CD4-positive, alpha-beta T cell (primary cell): ENCODE measurements at places on chromosomes 2 and 18.
A peak's percentile ranks its signal among the peaks of the same experiment; 100 is the strongest.

GRCh38 chr2:30679426-30680088 lies 127.7 kb downstream of the CAPN13 start:
- H3K27ac ChIP-seq = no peak overlapping the region
- H3K36me3 ChIP-seq = no peaks in the 10 kb centered on the region
- DNase-seq = no peak
- no peaks in the 10 kb centered on the region for H3K27me3 ChIP-seq

DNA sequence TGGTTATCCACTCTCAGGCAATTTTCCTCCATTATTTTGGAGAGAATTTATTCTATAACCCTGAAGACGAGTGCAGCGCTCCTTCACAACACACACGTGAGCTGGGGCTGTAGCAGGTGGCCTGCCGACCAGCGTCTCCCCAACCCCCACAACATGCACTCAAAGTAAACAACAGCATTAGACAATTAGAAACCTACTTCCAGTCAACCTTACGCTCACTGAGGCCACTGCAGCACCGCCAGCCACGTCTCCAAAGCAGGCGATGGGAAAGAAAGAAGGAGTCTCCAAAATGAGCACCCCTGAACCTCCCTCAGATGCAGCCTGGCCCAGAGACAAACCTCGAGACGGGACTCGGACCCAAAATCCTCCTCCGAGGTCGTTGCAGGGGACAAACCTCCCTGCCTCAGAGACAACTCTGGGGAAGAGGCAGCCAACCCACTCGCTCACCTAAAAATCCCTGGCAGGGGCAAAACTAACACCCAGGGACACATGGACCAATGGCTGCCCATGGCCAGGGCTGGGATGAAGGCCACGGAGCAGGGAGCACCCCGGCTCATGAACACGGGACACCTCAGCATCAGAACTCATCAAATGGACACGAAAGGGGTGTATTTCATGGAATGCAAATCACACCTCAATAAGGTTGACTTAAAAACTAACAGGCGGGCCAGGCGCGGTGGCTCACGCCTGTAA lies 2.6 kb downstream of the SLC66A2 start:
- H3K4me1 ChIP-seq = peaks cover 56% of the 10 kb centered on the region
- H3K36me3 ChIP-seq = peaks cover 3% of the 10 kb centered on the region
- no peak overlapping the region for H3K27ac ChIP-seq
- no peaks in the 10 kb centered on the region for H3K27me3 ChIP-seq
- no peak for DNase-seq

- H3K36me3 ChIP-seq = no peaks in the 10 kb centered on the region
- no peak overlapping the region for H3K27ac ChIP-seq
- no peaks in the 10 kb centered on the region for H3K4me1 ChIP-seq
- no peak for DNase-seq
- H3K27me3 ChIP-seq = no peaks in the 10 kb centered on the region
- H3K4me3 ChIP-seq = no peak overlapping the region
Observed at GRCh38 chr2:220279840-220280239, 652.4 kb downstream of the SLC4A3 start.

DNA sequence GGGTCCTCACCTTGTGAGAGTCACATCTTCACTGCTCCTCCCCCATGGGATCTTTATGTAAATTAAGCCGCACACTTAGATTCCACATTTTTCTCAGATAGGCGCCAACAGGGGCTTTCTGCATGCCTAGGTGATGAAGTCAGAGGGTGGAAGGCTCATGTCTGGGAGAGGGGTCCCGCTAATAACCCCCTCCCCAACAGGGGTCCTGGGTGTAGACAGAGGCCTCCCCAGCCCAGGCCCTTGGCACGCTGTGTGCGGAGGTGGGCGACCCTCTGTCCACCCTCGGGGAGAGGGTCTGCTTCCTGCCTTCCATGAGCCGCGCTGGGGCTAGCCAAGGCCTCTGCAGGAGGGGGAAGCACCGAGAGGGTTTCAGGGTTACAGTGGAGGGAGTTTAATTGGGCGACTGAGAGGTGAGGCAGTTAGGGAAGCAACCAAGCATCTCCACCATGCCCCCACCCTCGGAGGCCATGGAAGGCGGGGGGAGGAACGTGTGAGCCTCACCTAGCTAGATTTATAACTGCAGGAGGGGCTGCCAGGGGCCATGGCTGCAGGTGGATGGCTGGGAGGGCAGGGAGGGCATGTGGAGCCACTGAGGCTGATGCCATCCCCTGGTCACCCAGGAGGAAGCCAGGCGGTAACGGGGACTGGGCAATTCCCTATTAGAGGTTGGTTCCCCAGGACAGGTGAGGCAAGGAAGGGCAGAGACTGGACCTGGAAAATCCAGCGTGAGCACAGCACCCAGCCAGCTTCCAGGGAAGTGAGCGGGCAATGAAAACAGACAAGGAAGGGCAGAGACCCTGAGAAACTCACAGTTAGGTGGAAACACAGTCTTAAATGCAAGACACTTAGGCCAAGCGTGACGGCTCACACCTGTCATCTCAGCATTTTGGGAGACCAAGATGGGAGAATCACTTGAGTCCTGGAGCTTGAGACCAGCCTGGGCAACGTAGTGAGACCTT lies 7.7 kb upstream of the PXDN start:
- no peak for DNase-seq
- no peaks in the 10 kb centered on the region for H3K36me3 ChIP-seq
- no peak overlapping the region for H3K27ac ChIP-seq

GRCh38 chr18:37450434-37451132 lies 115.0 kb downstream of the CELF4 start:
- no peak overlapping the region for H3K27ac ChIP-seq
- H3K27me3 ChIP-seq = no peaks in the 10 kb centered on the region
- no peaks in the 10 kb centered on the region for H3K36me3 ChIP-seq
- H3K4me1 ChIP-seq = no peaks in the 10 kb centered on the region
- H3K4me3 ChIP-seq = no peak overlapping the region
- DNase-seq = no peak

DNA sequence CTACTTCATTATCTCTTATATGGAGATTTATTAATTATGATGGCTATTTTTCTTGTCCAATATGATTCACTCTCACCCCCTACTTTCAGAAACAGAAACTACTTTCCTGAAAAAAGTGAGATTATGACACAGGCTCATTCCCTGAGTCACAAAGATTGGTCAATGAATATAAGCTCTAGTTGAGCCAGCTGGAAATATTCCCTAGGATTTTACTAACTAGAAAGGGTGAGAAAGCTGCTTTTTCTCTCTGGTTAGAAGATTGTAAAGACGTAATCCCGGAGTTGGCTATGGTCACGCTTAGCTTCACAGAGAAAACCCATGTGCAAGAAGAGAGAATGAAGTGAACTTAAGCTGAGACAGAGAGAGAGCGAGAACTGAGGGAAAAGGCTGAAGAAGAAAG lies 223.7 kb upstream of the SMAD7 start:
- H3K27ac ChIP-seq = no peak overlapping the region
- no peaks in the 10 kb centered on the region for H3K27me3 ChIP-seq
- no peaks in the 10 kb centered on the region for H3K4me1 ChIP-seq
- DNase-seq = no peak
- H3K36me3 ChIP-seq = no peaks in the 10 kb centered on the region

- no peak for DNase-seq
- no peaks in the 10 kb centered on the region for H3K36me3 ChIP-seq
- H3K4me3 ChIP-seq = no peak overlapping the region
- H3K27ac ChIP-seq = no peak overlapping the region
- H3K4me1 ChIP-seq = no peaks in the 10 kb centered on the region
Observed at GRCh38 chr2:191580581-191580980, 97.4 kb upstream of the NABP1 start.

GRCh38 chr2:182300608-182301007 lies 126.2 kb downstream of the PDE1A start:
- no peaks in the 10 kb centered on the region for H3K27me3 ChIP-seq
- H3K36me3 ChIP-seq = no peaks in the 10 kb centered on the region
- no peaks in the 10 kb centered on the region for H3K4me1 ChIP-seq

DNA sequence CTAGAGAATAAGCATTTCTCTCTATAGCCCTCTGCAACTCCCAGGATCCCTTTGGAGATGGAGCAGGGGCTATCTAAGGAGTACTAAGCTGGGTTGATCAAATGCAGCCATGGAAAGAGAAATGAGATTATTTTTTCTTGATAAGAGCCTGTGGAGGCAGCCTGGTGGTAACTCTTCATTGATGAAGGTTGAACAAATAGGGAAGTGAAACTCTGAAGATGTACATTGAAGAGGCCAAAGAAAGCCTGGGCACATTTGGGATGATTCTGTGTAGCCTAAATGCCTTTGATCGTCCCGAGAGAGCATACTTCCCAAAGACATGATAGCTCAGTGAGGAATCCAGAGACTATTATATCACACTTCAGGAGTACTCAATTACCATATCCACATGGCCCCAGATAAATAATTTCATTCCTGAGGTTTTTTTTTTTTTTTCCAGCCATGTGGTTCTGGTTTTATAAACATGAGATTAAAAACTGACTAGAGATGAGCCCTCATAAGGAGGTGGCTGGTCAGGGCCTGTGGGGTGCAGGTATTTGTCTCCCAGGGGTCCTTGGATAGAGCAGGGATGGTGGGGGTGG lies 192.5 kb downstream of the TPGS2 start:
- no peak overlapping the region for H3K4me3 ChIP-seq
- no peak for DNase-seq
- H3K27ac ChIP-seq = no peak overlapping the region
- H3K4me1 ChIP-seq = no peaks in the 10 kb centered on the region
- no peaks in the 10 kb centered on the region for H3K27me3 ChIP-seq

GRCh38 chr2:79721966-79722365 lies 209.1 kb downstream of the CTNNA2 start:
- no peak overlapping the region for H3K4me3 ChIP-seq
- H3K27me3 ChIP-seq = no peaks in the 10 kb centered on the region
- H3K4me1 ChIP-seq = no peaks in the 10 kb centered on the region
- H3K27ac ChIP-seq = no peak overlapping the region

DNA sequence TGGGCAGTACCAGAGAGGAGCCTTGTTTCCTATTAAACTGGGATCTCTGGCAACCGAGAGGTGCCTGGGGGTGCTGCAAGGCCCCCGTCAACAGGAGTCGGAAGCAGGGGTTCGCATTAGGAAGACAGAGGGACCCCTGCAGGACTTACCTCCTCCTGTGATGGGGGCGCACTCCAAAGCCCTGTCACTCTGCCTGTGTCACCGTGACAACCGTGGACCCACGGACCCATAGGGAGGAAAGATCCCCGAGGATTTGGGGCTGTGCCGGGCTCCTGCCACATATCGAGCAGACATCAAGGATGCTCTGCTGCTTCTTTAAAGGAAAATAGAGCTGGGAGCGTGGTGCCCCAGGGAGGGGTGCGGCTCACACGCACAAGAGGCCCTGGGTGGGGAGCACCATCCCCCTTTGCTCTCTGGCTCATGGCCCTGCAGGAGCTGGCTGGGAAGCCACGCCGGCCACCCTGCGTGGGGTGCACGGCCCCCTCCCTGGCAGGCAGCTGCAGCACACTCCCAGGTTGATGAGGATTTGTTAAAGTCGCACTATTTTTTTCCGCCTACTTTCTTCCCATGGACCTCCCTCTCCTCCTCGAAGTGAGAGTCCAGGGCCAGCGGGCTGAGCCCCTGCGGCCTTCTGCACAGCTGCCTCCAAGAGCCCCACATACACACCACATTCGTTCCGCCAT lies 167.5 kb downstream of the TWIST2 start:
- H3K4me3 ChIP-seq = no peak overlapping the region
- no peaks in the 10 kb centered on the region for H3K36me3 ChIP-seq
- H3K27me3 ChIP-seq = peaks cover 10% of the 10 kb centered on the region
- no peaks in the 10 kb centered on the region for H3K4me1 ChIP-seq
- no peak overlapping the region for H3K27ac ChIP-seq

- DNase-seq = no peak
- no peaks in the 10 kb centered on the region for H3K4me1 ChIP-seq
- peaks cover 81% of the 10 kb centered on the region for H3K36me3 ChIP-seq
Observed at GRCh38 chr2:55555977-55556376, 36.5 kb downstream of the CFAP36 start.

DNA sequence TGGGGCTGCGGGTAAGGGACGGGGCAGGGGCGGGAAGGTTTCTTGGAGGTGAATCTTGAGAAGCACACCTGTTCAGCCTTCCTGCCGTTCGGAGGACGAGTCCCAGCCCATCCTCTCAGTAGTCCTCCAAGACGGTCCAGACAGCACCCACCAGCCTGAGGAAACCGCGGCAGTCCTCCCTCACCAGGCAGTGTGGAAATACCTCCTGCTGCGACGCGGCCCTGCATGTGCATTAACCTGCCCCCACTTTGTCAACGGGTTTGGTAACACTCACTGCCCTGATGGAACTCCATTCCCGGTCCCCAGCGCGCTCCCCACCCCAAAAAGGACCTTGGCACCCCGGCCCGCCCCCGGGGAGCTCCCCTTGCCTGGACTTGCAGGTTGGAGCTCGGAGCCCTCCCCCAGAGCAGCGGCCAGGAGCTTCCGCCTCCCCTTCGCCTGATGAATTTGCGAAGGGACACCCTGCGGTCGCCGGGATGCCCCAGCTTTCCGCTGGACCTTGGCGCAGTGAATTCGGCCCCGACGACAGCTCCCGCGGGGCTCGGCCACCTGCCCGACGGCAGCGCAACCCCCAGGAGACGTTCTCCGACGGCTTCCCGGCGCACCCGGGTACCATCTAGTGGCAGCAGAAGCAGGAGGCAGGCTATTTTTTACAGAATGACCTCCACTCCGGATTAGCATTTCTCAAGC lies 31.5 kb downstream of the ACVR1C start:
- H3K4me1 ChIP-seq = peaks cover 6% of the 10 kb centered on the region
- peaks cover 5% of the 10 kb centered on the region for H3K27me3 ChIP-seq
- H3K4me3 ChIP-seq = peak overlapping the region; percentile 45
- DNase-seq = peak; percentile 54
- no peak overlapping the region for H3K27ac ChIP-seq
- H3K36me3 ChIP-seq = no peaks in the 10 kb centered on the region

GRCh38 chr2:138707392-138708074 lies 72.7 kb downstream of the NXPH2 start:
- no peaks in the 10 kb centered on the region for H3K27me3 ChIP-seq
- H3K4me1 ChIP-seq = no peaks in the 10 kb centered on the region
- DNase-seq = no peak

DNA sequence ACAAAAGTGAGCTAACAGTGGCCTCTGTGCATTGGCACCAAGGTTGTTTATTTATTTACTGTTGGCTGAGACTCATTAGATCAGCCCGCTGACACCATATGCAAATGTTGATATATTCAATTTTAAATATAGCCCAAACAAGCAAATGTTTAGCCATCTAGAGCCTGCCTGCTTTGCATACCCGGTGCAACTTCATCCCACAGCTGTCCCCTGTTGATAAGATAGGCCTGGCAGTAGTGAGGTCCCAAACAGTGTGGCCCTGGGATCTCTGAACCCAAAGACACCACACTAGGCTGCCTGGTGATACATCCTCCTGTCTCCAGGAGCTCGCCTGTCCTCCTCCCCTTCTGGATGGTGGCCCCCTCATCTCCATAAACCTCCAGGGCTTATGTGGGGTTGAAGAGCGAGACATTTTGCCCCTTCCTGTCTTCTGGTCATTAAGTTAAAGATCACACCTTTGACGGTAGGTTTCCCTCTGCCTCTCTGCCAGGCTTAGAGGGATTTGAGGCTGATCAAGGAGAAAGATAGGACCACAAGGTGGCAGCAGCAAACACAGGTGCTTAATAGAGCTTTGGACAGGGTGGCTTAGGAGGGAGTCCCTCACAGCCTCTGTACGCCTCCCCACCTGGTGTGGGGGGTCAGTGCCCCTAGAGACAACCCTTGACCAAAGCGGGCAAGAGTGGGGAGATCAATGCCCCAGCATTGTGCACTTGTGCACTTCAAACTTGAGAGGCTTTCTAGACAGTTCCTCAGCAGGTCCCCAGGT lies 23.7 kb upstream of the MYO5B start:
- no peaks in the 10 kb centered on the region for H3K36me3 ChIP-seq
- no peak overlapping the region for H3K4me3 ChIP-seq
- H3K27ac ChIP-seq = no peak overlapping the region
- DNase-seq = peak; percentile 4
- H3K27me3 ChIP-seq = peaks cover 6% of the 10 kb centered on the region

GRCh38 chr2:37705191-37705590 lies 33.7 kb upstream of the CDC42EP3 start:
- H3K36me3 ChIP-seq = no peaks in the 10 kb centered on the region
- H3K27ac ChIP-seq = no peak overlapping the region
- no peak for DNase-seq
- H3K27me3 ChIP-seq = no peaks in the 10 kb centered on the region
- no peak overlapping the region for H3K4me3 ChIP-seq
- H3K4me1 ChIP-seq = peaks cover 4% of the 10 kb centered on the region
